Smooth muscle cell of the brain vasculature (primary cell): ENCODE measurements at places on chromosomes 16 and 17.

GRCh38 chr17:44878627-44879221 is 20.5 kb downstream of the EFTUD2 start:
- DNase-seq, result no peak

DNA sequence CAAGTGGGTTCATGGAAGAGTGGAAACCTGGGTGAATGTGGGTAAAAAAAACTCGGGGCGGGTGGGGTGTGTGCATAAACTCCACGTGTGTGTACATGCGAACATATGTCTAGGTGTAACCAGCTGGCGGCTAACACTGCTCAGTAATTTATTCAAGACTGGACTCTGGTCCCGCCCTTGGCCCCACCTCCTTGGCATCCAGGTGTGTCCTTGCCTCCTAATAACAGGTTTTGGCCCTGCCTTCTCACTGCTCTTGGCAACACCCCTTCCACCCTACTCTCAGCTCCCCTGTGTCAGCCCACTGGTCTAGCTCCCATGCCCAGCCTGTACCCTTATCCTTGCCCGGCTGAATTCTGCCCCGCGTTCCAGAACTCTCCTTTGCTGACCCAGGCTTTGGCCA is 8.3 kb downstream of the FLII start:
- DNase-seq, result no peak

DNA sequence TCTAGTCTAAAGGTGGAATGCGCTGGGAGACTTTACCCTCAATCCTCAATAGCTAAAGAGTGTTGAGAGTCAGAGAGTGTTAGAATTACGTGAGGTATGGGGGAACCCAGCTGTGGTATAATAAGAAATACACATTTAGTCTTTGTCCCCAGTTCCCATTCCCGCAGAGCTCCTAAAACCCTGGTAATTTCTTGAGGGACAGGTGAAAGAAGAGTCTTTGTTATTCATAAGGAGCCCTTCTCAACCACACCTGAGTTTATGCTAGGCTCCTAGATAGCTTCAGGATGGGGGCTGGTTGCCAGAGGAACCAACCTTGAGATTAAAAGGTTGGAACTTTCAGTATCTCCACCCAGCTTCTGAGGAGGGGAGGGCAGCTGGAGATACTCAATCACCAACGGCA is 5.8 kb downstream of the ZNF18 start:
- no peak for DNase-seq

- DNase-seq, result no peak
Measured at GRCh38 chr16:35325936-35326335, 1866.5 kb downstream of the TP53TG3F start.

DNA sequence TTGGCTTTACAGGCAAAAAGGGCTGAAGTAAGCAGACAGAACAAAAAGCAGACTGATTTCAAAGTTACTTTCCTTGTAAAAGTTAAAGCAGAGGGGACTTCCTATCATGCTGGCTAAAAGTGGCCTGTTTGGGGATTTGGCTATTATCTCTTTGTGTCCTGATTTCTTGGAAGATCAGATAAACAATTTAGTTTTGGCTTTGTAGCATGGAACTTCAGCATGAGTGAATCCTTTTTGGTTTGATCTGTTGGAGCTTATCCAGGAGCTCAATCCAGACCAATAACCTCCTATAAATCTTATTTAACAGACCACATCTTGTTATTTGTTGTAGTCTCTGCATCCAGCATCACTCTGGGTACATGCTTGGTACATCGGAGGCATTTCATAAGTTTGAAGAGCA is 8.9 kb upstream of the RNF112 start:
- DNase-seq, result no peak
